ENCODE measurements at places on chromosomes 2 and 18. TPM values are rescaled to one million over a fixed set of nuclear protein-coding genes. Genes with fewer than 3 reads are reported as not detected.
A peak's percentile ranks its signal among the peaks of the same experiment; 100 is the strongest.

The INPP5D gene
- 53.4 TPM for total RNA-seq

The ST8SIA3 gene
- not detected for total RNA-seq

DNA sequence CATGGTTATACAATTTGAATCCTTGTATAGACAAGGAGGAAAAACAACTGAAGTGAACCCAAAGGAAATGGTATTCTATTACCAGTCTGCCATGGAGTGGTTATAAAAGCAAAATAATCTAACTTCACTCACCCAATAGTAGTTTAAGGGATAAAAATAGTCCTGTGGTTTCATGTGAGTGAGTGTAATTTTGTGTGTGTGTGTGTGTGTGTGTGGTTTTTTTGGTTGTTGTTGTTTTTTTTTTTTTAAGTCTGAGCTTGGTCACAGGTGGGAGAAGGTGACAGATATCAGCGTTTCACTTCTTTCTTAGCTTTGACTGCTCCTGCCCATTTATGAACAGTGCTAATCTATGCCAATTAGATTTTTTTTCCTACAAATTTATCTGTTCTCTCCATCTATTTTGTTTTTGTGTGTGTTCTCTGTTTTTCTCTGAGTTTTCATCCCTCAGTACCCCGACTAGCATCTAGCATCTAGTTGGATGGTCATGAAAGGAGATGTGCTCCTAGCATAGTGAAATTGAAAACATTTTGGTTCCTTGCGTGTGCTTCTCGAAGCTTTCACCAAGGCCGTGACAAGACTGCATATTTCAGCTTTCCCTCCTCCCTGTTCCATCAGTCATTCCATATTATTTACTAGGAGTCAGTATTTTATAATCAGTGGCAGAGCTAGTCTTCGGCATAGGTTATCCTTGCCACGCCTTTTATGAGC lies 200.1 kb upstream of the DTNA start:
- no peak for DNase-seq
- H3K36me3 ChIP-seq = no peaks in the 10 kb centered on the region
- no peaks in the 10 kb centered on the region for H3K4me1 ChIP-seq
- no peak overlapping the region for H3K27ac ChIP-seq

DNA sequence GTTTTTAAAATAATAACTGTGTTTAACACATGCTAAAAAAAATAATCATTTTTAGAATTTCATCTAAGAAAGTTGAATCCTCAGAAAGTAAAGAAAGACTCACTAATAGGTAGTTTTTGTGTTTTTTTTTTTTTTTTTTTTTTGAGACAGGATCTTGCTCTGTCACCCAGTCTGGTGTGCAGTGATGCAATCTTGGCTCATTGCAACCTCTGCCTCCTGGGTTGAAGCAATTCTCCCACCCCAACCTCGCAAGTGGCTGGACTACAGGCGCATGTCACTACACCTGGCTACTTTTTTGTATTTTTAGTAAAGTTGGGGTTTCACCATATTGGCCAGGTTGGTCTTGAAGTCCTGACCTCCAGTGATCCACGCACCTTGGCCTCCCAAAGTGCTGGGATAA lies 7.1 kb downstream of the CKAP2L start:
- DNase-seq = peak; percentile 9
- H3K4me1 ChIP-seq = peaks cover 4% of the 10 kb centered on the region
- H3K27me3 ChIP-seq = no peaks in the 10 kb centered on the region
- peaks cover 66% of the 10 kb centered on the region for H3K36me3 ChIP-seq
- H3K27ac ChIP-seq = no peak overlapping the region

DNA sequence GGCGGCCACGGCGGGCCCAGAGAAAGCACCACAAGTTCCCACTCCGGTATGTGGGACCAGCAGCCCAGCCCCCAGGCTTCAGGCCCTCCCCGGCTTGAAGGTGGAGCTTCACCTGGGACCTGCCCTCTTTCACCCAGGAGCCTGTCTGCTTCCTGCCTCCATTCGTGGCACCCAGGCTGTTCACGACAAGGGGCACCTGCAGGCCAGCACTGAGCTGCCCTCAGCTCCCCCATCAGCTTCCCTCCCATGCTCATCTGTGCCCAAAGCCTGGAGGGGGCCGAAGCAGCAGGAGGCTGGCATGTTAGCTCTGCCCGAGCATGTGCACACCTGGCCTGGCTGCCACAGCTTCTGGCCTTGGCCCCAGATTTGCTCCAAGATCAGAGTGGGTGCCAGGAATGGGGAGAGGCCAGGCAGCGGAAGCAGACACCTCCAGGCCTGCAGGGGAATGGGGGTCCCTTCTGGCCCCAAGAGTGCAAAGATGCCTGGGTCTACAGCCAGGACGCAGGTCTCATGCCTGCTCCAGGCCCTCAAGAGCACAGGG lies 312.4 kb upstream of the SYT4 start:
- no peaks in the 10 kb centered on the region for H3K36me3 ChIP-seq
- no peak overlapping the region for H3K27ac ChIP-seq
- no peaks in the 10 kb centered on the region for H3K27me3 ChIP-seq

DNA sequence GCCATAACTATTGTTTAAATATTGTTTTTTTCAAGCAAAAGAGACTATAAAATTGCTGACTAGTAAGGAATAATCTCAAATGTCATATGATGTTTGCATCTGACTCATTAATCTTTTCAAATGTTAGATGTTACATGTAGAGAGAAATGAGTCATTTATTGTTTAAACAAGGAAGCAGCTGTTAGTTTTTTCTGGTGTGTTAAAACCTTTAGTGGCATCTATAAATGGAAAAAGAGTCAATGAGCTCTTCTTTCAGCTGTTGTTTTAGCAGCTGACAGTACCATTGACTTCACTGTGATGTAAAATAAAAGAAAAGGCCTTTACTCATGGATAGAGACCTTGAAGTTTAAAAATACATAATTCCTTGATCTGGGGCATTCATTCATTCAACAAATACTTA lies 1.8 kb upstream of the KLHL41 start:
- H3K4me3 ChIP-seq = no peak overlapping the region
- H3K27ac ChIP-seq = no peak overlapping the region
- peaks cover 6% of the 10 kb centered on the region for H3K4me1 ChIP-seq
- peaks cover 8% of the 10 kb centered on the region for H3K36me3 ChIP-seq
- DNase-seq = no peak

DNA sequence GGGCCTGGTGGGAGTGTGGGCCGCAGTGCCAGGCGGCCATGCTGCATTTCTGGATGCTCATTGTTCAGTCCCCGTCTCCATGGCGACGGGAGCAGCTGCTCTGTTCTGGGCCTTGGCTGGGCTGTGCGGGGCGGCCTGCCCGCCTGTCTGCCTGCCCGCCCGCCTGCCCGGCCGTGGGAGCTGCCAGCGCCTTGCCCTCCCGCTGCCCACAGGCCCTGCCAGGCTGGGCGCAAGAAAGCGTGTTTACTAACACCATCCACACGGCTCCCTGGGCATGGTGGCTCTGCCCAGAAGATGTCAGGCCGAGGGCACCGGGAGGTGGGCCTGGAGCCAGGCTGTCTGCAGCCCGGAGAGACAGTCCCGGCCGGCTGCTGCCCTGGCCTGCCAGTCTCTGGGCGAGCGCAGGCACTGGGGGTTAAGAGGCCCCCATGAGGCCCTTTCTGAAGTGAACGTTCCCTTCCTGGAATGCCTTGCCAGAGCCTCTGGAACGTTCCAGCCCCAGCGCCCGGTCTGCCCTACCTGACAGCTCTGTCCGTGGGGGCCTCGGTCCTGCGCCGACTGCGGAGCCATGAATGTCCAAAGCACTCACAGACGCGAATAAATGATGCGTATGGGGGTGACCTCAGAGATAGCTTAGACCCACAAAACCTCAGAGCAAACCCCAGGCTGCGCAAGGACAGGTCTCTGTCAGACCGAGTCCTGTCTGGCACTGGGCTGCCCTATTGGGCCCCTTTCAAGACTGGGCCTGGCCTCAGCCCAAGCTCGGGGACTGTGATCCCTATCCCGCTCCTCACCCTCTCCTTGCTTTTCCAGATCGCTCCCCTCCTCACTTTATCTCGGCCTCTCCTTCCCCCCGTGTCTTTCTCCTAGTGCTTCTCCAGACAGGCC lies 44.3 kb downstream of the MYCN start:
- DNase-seq = no peak
- H3K4me3 ChIP-seq = no peak overlapping the region
- peaks cover 6% of the 10 kb centered on the region for H3K4me1 ChIP-seq
- H3K27ac ChIP-seq = no peak overlapping the region
- H3K27me3 ChIP-seq = no peaks in the 10 kb centered on the region

- peak overlapping the region; percentile 80 for H3K27ac ChIP-seq
- peak overlapping the region; percentile 52 for H3K4me3 ChIP-seq
- peaks cover 38% of the 10 kb centered on the region for H3K36me3 ChIP-seq
- no peaks in the 10 kb centered on the region for H3K27me3 ChIP-seq
- no peak for DNase-seq
- peaks cover 94% of the 10 kb centered on the region for H3K4me1 ChIP-seq
Observed at GRCh38 chr2:105783151-105783738, 38.5 kb downstream of the NCK2 start.

- H3K4me3 ChIP-seq = no peak overlapping the region
- no peak for DNase-seq
- H3K27me3 ChIP-seq = peaks cover 8% of the 10 kb centered on the region
- H3K4me1 ChIP-seq = no peaks in the 10 kb centered on the region
- H3K36me3 ChIP-seq = no peaks in the 10 kb centered on the region
Observed at GRCh38 chr2:216752855-216753505, 57.6 kb upstream of the IGFBP5 start.

- peak; percentile 25 for DNase-seq
- peaks cover 51% of the 10 kb centered on the region for H3K27me3 ChIP-seq
- H3K4me3 ChIP-seq = no peak overlapping the region
- no peaks in the 10 kb centered on the region for H3K36me3 ChIP-seq
Observed at GRCh38 chr2:66575625-66576310, 140.8 kb downstream of the MEIS1 start.

All from activated CD4-positive, alpha-beta T cell treated with anti-CD3 and anti-CD28 coated beads for 36 hours (primary cell).